ENCODE measurements at places on chromosomes 2 and 18. TPM values are rescaled to one million over a fixed set of nuclear protein-coding genes. Genes with fewer than 3 reads are reported as not detected.

GRCh38 chr2:86337244-86337835 lies at the start of gene REEP1:
Gene REEP1, minus strand, starts transcription at chr2:86337626. Its CDS starts 116 bp downstream, at chr2:86337510.
- H3K4me3 ChIP-seq: peak within 1 kb of the TSS; percentile 79
- no peaks in the 10 kb centered on the region for H3K36me3 ChIP-seq
- no peak within 1 kb of the TSS for H3K27ac ChIP-seq
- DNase-seq: no peak

DNA sequence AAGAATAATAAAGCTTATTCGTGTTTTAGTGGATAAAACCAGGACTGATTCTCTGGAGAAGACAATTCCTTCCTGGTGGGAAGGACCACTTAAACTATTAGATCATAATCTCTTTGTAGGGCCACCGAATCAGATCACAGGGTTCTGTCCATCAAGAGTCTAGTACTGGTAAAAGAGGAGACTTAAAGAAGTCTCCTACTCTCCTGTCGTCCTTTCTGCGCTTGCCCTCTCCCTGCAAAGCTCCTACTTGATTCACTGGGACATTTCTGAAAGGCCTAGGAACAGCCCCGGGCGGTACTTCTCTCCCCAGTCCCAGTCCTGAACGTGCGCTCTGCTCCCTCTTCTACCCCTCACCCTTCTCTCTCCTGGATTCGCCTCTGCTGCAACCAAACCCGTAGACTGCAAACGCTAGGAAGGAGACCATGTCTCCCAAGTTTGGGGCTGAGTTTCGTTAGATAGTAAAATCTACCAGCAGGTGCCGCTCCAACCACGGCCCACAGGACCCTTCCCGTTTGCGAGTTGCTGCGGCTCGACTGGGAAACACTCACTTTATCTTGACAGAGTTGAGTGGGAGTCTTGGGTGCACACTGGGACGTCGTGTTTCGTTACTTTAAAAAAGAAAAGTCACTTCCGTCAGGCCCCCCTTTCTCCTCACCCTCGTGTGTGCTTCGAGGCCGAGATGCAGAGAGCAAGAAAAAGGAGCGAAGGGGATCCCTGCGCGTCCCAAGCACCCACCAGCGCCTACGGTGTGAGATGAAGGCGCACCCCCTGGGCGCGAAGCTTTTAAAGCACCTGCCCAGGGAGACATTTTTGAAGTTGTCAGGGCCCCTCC lies 923 bp downstream of the FIGLA start:
- H3K4me1 ChIP-seq: peaks cover 8% of the 10 kb centered on the region
- H3K27ac ChIP-seq: no peak overlapping the region
- H3K27me3 ChIP-seq: peaks cover 4% of the 10 kb centered on the region
- no peaks in the 10 kb centered on the region for H3K36me3 ChIP-seq
- peak overlapping the region; percentile 34 for H3K4me3 ChIP-seq

GRCh38 chr2:186407611-186408010 lies 78.4 kb upstream of the ZC3H15 start:
- no peaks in the 10 kb centered on the region for H3K27me3 ChIP-seq
- H3K36me3 ChIP-seq: no peaks in the 10 kb centered on the region
- no peak for DNase-seq
- no peak overlapping the region for H3K27ac ChIP-seq
- H3K4me1 ChIP-seq: no peaks in the 10 kb centered on the region

DNA sequence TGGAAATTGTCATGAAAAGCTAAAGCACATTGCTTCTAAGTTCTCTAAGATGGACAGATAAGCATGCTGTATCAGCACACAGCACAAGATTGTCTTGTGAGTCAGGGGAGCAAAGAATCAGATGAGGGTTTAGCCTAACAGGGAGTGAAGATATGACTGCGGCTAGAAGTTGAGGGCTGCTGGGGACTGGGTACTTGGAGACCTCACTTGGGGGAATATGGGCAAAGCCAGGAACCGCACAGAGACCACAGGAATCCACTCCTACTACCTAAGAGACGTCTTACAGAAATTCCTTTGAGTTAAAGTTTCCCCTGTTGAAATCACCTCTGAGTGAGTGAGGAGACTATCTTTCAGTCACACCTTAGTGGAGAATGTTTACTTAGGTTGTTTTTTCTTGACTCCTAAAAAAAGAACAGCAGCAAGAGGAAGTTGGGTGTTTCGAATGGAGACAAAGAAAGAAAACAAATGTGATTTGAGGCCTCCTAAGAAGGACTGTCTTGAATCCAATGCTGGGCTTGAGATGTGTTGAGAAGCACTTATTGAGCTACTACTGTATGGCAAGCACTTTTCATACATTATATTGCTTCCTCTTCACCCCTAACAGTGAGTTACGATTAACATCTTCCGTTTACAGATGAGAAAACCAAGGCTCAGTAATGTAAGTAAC lies 100.7 kb downstream of the ANKRD44 start:
- no peaks in the 10 kb centered on the region for H3K27me3 ChIP-seq
- H3K36me3 ChIP-seq: no peaks in the 10 kb centered on the region
- H3K4me3 ChIP-seq: no peak overlapping the region
- DNase-seq: no peak

DNA sequence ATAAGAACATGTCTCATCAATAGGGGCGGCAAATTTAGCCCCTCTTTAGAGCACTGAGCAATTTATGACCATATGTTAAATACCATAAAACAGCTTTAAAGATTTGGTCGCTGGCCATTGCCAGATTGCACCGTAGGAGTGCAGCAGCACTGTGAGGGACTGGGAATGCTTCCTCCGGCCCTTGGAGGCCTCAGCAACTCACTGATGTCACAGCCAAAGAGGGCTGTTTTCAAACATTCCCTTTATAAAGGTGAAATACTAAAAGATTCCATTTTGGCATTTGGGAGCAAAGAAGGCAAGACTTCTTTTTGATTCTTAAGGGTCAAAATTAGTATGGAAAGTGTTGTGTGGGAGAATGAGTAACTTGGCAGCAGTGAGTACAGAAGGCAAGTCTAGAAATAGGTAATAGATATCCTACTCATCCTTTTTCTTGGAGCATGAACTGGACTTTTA lies 63.7 kb downstream of the BABAM2 start:
- no peak overlapping the region for H3K4me3 ChIP-seq
- DNase-seq: no peak
- peak overlapping the region; percentile 73 for H3K27ac ChIP-seq
- peaks cover 27% of the 10 kb centered on the region for H3K4me1 ChIP-seq
- no peaks in the 10 kb centered on the region for H3K36me3 ChIP-seq

- no peak for DNase-seq
- no peak overlapping the region for H3K27ac ChIP-seq
- H3K36me3 ChIP-seq: no peaks in the 10 kb centered on the region
- no peaks in the 10 kb centered on the region for H3K27me3 ChIP-seq
- H3K4me3 ChIP-seq: no peak overlapping the region
- H3K4me1 ChIP-seq: peaks cover 15% of the 10 kb centered on the region
These were observed 128.6 kb downstream of the LRATD1 start for GRCh38 chr2:14761118-14761517.

GRCh38 chr2:153455403-153455802 lies 23.2 kb downstream of the RPRM start:
- H3K27ac ChIP-seq: no peak overlapping the region
- no peak overlapping the region for H3K4me3 ChIP-seq
- no peak for DNase-seq

DNA sequence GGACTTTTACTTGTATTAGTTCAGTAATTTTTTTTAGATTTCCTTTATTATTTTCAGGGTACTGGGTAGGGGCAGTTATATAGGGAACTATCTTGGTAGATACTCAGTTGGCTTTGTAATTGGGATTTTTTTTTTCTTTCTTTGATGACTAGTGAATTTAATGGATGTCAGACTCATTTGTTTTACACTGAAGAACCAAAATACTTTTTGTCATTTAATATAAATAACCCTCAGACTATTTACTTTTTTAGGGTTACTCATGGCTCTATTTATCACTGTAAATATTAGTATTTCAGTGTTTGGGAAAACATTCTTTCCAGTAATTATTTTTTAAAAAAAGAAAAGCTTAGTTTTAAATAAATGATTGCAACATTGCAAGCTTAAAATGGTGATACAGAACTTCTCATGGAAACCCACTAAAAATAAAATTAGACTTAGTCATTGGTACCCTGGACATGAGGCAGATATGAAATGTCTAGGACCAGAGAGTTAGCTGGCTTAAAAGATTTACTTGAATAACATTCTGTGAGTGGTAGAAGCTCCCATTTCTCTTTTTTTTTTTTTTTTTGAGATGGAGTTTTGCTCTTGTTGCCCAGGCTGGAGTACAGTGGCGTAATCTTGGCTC lies 74.4 kb upstream of the CYP20A1 start:
- no peak overlapping the region for H3K4me3 ChIP-seq
- H3K27ac ChIP-seq: peak overlapping the region; percentile 29
- H3K27me3 ChIP-seq: no peaks in the 10 kb centered on the region
- no peaks in the 10 kb centered on the region for H3K36me3 ChIP-seq
- no peaks in the 10 kb centered on the region for H3K4me1 ChIP-seq
- DNase-seq: no peak

DNA sequence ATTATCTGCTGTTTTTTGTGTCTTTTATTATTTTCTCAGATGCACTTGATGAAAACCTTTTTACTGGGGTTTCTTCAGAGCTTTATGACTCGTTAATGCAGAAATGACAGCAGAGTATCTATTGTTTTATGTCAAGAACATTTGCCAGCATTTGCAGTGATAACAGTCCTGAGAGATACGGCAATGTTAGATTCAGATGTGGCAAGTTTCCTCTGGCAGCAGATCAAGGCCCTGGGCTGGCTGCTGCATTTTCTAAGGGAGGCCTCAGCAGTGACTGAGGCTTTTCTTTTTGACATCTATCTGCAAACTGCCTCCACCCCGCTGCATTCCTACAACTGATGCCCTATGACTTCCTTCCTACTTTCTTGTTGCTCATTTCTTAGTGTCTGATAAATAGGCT lies 40.2 kb downstream of the EFEMP1 start:
- H3K4me1 ChIP-seq: peaks cover 24% of the 10 kb centered on the region
- no peaks in the 10 kb centered on the region for H3K36me3 ChIP-seq
- no peak overlapping the region for H3K27ac ChIP-seq
- no peak overlapping the region for H3K4me3 ChIP-seq

GRCh38 chr18:48312066-48312465 lies 97.1 kb downstream of the ZBTB7C start:
- no peak overlapping the region for H3K27ac ChIP-seq
- H3K27me3 ChIP-seq: no peaks in the 10 kb centered on the region
- H3K4me1 ChIP-seq: peaks cover 44% of the 10 kb centered on the region
- DNase-seq: no peak
- H3K36me3 ChIP-seq: no peaks in the 10 kb centered on the region

- no peak overlapping the region for H3K4me3 ChIP-seq
- no peaks in the 10 kb centered on the region for H3K36me3 ChIP-seq
- H3K4me1 ChIP-seq: peaks cover 45% of the 10 kb centered on the region
- no peaks in the 10 kb centered on the region for H3K27me3 ChIP-seq
These were observed 35.4 kb downstream of the DGKD start for GRCh38 chr2:233389601-233390125.

DNA sequence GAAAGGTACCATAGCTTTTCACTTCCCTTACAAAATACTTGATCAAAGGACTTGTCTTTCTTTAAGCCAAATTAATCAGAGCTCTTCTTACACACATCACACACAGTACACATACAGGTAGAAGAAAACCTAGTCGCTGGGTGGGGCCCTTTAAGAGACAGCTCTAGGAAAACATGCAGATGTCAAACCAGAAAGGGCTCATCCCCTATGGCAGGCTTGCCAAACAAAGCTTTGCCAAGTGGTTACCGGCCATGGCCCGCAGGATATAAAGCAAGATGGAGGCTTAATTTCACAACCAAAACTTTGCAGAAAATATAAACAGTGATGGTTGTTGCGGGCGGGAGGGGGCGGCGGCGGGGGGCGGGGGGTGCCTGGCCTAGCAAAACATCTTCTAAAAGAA lies 2156.0 kb upstream of the PIK3C3 start:
- H3K4me3 ChIP-seq: peak overlapping the region; percentile 46
- H3K27me3 ChIP-seq: no peaks in the 10 kb centered on the region
- no peak for DNase-seq
- peak overlapping the region; percentile 56 for H3K27ac ChIP-seq
- no peaks in the 10 kb centered on the region for H3K36me3 ChIP-seq
- H3K4me1 ChIP-seq: no peaks in the 10 kb centered on the region

DNA sequence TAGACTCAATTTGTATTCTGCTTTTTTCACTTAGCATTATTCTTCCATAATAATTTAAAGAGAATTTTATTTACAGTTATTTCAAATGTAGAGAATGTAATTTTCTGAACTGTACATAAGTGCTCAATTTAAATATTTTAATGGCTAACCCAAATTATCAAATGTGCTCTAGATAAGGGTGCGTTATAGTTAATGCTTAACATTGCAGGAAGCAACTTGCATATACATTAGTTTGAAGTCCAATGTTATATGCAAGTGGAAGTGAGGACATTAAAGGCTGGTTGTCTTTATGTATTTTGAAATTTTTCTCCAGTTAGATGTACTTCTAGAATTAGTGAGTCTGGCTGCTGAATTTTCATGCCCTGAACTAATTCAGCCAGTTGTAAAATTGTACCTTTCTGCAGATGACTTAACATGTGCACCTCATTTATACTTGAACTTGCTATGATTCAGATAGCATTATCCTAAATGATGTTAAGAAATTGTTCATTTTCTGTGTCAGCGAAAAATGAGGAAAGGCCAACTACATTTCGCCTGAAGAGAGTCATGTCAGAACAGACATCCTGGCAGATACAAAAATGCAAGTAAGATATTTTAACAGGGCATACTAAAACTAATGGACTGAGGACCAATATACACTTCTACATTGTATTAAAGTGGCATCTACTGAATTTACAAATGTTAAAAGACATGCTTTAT lies 59.2 kb upstream of the GAREM1 start:
- H3K27ac ChIP-seq: no peak overlapping the region
- no peaks in the 10 kb centered on the region for H3K4me1 ChIP-seq
- no peaks in the 10 kb centered on the region for H3K36me3 ChIP-seq
- no peak for DNase-seq
- no peak overlapping the region for H3K4me3 ChIP-seq
- H3K27me3 ChIP-seq: no peaks in the 10 kb centered on the region

DNA sequence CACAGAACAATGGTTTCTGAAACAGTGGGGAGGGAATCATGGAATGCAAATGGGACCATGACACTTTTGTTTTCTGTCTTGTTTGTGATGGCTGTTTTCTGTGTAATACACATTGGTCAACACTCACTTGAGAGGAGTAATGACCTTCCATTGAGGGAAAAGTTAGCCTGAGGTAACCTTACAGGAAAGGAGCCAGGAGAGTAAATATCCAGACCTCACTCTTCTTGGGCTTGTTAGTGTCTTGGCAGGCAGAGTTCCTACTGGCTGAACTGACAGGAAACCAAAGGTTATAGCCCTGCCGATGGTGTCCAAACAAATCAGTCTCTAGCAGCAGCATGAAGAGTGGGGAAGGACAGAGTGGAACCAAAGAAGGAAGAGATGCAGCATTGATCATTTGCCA lies 17.2 kb upstream of the RPRM start:
- H3K27me3 ChIP-seq: no peaks in the 10 kb centered on the region
- H3K4me3 ChIP-seq: no peak overlapping the region
- no peak for DNase-seq
- H3K27ac ChIP-seq: no peak overlapping the region
- H3K4me1 ChIP-seq: no peaks in the 10 kb centered on the region
- H3K36me3 ChIP-seq: no peaks in the 10 kb centered on the region

GRCh38 chr18:73615506-73615905 lies 532.1 kb downstream of the FBXO15 start:
- no peak overlapping the region for H3K27ac ChIP-seq
- H3K36me3 ChIP-seq: no peaks in the 10 kb centered on the region
- no peaks in the 10 kb centered on the region for H3K27me3 ChIP-seq
- no peak overlapping the region for H3K4me3 ChIP-seq
- H3K4me1 ChIP-seq: no peaks in the 10 kb centered on the region
- DNase-seq: no peak

GRCh38 chr2:65549257-65549627 lies 116.8 kb upstream of the SPRED2 start:
- no peaks in the 10 kb centered on the region for H3K36me3 ChIP-seq
- no peaks in the 10 kb centered on the region for H3K27me3 ChIP-seq
- H3K27ac ChIP-seq: no peak overlapping the region

The KLHL41 gene
- not detected for total RNA-seq

The UGT1A10 gene
- total RNA-seq: 29.3 TPM

The PAIP2B gene
- 11.6 TPM for total RNA-seq

Data from esophagus squamous epithelium (tissue), 5 donors.